Fibroblast of pulmonary artery (primary cell): ENCODE measurements at places on chromosomes 5 and 9.

DNA sequence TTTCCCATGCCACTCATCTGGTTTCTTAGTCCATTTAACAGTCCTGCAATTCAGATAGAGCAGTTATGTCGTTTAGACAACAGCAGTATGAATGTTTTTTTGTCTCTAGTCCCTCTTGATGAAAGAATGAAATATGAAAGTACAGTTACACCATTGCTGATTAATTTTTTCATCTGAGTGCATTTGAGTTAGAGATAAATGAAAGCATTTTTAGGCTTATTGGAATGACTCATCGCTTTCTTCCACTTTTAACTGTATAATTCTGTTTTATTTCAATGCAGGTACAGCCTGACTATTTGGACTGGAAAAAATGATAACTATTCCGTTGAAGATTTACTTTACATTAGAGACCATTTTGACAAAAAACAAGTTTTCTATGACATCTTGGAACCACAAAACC, 28.7 kb downstream of the ANKRD34B start:
- no peak for DNase-seq

GRCh38 chr5:179317411-179318220, 27.6 kb downstream of the ADAMTS2 start:
- DNase-seq: no peak

DNA sequence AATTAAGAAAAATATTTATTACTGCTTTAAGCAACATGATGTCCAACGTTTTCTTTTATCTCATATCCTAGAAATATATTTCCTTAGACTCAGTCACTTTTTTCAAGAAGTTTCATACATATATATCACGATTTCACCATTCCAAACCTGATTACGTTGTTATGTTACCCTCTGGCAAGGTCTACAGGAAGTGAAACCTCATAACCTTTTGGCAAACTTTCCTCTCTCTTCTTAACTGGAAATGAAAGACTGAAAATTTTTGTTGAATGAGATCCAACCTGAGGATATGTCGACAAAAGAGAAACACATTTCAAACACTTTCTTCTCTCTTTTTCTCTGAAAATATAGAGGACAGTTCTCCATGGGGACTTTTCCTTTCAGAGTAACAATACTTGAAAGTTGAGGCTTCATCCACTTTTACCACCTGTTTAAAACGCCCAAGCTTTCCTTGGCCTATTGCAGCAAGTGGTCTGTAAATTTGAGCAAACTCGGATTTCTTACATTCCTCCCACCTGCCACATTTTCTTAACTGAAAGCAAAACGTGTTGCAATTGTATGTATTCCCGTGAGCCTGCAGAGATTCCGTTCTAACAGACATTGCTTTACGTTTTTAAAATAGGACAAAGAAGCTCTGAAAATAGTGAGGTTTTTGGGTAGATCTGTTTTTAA, 298.1 kb downstream of the CETN3 start:
- DNase-seq: peak; percentile 94

GRCh38 chr5:54063817-54064216, 246.6 kb downstream of the ARL15 start:
- peak; percentile 91 for DNase-seq

- no peak for DNase-seq
Observed at GRCh38 chr9:26956860-26957233, 635 bp downstream of the IFT74 start.
